Activated T-helper 9 cell treated with anti-CD3 and anti-CD28 coated beads, Interleukin-2, amount 50 U/mL, for 16 hours (primary cell): ENCODE measurements at places on chromosomes 16 and 17.

- DNase-seq: no peak
Measured at GRCh38 chr16:28572696-28573510, 19.2 kb downstream of the SGF29 start.

GRCh38 chr16:19185510-19185851, 17.4 kb downstream of the SYT17 start:
- no peak for DNase-seq

- DNase-seq: no peak
Measured at GRCh38 chr17:27824176-27824715, 23.9 kb upstream of the NOS2 start.

GRCh38 chr17:76384987-76385891, 830 bp downstream of the SPHK1 start:
- peak; percentile 37 for DNase-seq

- DNase-seq: no peak
Measured at GRCh38 chr16:88343271-88343791, 39.4 kb upstream of the ZNF469 start.

DNA sequence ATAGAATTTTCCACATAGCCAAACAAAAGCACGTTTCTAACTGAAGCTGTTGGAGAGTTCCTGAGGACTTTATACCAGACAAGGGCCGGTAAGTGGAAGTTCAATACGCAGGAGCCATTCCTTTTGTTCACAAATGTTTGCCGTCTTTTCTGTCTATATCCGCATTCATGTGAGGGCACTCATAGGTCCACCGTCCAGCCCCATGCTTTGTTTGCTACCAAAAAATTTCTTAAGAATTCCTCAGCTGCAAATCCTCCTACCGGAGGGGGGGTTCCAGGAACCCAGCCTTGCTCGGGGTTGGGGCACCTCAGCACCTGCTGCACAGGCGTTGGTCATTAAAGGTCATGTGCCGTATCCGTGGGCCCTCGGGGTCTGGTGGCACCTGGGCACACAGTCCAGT, 276.8 kb downstream of the SEC14L1 start:
- DNase-seq: no peak

DNA sequence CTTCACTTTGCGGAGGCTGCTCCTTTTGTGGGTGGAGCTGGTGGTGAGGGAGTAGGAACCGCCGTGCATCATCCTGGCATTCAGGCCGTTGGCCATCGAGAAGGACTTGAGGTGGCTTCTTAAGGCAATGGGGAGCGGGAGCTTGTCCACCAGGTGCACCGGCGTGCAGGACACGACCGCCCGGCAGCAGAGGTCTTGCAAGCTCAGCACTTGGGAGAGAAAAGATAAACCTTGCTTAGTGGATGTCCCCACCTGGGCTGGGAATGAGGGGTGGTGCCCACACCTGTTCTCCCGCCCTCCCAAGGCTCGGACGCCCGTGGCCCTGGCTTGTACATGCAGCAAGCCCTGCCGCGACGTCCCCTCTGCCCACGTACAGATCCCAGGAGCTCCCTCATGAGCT, 9.7 kb upstream of the WDR45B start:
- no peak for DNase-seq

- no peak for DNase-seq
Measured at GRCh38 chr16:88472637-88473205, 19.6 kb downstream of the ZFPM1 start.

GRCh38 chr17:19402171-19402570, 8.9 kb upstream of the RNF112 start:
- no peak for DNase-seq

DNA sequence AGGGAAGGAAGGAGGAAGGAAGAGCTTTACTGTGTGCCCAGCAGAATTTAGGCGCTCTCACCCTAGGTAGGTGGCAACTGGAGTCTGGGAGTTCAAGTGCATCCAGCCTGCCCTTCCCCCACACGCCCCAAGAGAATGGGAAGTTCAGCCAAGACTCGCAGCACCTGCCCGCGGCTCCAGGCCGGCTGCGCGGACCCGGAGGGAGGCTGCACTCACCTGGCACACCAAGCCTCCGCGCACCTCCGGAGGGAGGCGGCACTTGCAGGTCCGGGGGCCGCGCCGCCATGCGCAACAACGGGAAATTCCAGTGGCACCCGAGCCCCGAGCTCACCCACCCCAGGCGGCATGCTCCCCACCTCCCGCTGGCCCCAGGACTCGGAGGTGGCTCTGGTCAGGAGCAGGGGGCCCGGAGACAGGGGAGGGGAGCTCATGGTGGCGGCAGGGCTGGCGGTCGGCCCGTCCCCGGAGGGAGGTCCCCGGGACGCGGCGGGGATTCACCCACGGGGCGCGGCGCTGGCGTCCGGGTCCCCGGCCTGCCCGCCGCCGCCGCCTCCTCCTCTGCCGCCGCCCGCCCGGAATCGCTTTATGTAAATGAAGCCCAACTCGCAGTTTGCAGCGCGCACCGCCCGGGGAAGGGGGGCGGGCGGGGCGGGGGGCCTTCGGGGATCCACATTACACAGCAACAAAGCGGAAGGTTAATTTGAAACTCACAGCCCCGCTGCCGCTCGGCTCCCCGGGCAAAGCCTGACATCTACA, at the start of gene ZFHX3:
ZFHX3 (minus strand) TSS at position 593 of the 756 bp plus-strand sequence. CDS start 87,983 bp downstream, outside the sequence.
- DNase-seq: no peak

DNA sequence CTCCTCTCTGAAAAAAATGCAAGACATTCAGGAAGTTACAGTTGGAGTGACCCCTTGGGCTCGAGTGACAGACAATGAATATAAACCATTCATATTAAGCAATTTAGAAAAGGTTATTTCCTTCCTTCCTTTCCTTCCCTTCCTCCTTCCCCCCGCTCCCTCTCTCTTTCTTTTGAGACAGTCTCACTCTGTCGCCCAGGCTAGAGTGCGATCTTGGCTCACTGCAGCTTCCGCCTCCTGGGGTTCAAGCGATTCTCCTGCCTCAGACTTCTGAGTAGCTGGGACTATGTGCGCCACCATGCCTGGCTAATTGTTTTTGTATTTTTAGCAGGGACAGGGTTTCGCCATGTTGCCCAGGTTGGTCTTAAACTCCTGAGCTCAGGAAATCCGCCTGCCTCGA, 13.2 kb downstream of the PSMD12 start:
- no peak for DNase-seq

GRCh38 chr17:76909971-76910760, 42.0 kb downstream of the MGAT5B start:
- DNase-seq: no peak

DNA sequence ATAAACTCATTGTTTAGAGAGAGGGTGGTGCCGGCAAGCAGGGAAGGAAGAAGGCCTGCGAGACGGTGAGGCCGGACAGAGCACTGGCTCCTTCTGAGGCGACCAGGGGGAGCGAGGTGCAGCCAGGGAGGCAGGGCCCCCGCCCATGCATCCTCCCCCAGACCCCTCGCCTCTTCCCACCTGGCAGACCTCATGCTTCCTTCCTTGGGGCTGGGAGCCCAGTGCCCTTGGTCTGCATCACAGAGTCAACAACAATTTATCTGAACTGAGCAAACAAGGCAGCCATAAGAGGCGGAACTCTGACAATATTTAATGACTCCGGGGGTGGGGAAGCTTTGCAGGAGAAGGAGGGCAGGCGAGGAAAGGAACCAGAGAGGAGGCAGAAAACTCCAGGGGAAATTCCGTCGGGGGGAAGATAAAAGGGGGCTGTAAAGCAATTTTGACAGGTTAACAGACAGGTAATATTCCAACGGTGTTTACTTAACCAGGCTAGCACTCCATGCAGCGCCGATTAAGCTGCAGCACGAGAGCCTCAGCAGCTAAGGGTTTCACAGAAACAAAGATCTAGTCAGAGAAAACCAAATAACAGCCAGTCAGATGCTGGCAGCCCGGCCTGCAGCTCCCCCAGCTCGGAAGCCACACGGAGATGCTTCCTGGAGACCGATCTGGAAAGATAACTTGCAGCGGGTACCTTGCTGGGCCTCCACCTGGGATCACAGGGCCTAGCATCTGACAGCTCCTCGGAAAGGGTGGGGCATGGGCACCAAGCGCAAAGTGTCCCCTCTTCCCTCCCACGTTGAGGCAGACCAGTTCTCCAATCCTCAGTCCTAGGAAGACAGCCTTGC, 398.2 kb downstream of the SOX9 start:
- DNase-seq: no peak

DNA sequence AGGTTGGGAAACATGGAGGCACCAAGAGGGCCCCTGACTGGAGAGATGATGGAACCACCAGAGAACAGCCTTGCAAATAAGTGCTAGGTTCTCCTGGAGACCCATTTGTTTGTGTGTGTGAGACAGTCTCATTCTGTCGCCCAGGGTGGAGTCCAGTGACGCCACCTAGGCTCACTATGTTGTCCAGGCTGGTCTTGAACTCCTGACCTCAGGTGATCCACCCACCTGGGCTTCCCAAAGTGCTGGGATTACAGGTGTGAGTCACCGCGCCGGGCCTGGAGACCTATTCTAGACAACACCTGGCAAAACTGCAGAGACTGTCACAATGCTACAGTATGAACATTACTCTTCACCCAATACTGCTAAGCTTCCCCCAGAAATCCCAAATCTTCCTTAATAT, 1.5 kb downstream of the NPLOC4 start:
- DNase-seq: no peak

DNA sequence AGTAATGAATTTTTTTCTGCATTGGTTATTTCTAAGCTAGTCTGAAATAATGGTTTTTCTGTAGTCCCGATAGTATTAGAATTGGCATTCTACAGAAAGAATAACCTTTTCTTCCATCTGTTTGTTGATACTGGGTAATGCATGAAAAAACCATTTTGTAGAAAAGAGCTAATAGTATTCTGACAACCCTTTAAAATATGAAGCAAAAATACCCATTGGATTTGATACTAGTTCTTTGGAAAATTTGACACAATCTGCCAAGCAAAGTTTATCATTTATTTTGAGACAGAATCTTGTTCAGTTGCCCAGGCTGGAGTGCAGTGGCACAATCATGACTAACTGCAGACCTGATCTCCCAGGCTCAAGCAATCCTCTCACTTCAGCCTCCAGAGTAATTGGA, 366.8 kb upstream of the MON1B start:
- DNase-seq: no peak

DNA sequence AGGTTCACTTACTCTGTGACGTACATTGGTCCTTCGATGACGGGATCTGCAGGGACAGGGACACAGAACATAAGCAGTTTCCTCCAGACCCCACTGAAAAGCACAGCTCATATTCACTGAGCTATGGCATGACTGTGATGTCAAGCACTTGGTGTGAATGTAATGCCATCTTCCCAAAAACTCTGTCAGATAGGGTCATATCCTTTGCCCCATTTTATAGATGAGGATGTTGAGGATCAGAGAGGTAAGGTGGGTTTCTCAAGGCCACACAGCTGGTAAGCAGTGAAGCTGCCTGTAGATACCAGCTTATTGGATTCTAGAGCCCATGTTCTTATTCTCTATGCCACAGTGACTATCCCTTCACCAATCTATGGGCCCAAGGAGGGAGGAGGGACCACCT, 2.5 kb downstream of the ERN2 start:
- no peak for DNase-seq

DNA sequence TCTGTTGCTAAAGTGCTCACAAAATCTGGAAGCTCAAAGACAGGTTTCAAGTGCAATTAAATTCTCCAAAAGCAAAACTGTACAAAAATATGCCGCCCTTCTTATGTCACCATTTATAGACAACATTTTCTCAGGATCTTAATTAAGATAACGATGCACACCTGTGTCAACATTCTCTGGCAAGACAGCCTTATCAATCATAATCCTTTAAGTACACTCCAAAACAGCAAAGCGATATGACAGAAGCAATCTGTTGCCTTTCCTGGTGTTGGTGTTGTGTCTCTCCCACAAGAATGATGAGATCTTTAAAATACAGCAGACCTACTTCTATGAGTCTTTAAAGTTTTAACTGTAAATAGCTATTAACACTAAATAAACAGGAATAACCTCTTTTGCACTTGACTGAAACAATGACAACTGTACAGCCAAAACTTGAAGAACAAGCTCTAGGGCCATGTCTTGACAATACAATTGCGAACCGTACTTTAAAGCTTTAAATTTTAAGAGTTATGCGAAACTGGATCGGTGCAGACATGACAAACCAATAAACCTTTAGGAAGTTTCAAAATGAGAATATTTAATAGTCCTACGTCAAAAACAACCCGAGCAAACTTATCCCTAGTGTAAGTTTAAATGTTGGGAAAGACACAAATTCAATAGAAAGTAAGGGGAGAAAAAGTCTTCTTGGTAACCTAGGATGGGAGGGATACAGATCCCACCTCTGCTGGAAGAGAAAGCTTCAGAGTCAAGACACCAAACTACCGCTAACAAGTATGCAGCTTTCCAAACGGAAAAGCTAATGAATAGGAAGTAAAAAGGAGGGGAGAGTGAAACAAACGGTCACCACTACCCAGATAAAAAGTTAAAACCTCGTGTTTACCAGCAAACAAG, 3.3 kb upstream of the IRX5 start:
- no peak for DNase-seq

DNA sequence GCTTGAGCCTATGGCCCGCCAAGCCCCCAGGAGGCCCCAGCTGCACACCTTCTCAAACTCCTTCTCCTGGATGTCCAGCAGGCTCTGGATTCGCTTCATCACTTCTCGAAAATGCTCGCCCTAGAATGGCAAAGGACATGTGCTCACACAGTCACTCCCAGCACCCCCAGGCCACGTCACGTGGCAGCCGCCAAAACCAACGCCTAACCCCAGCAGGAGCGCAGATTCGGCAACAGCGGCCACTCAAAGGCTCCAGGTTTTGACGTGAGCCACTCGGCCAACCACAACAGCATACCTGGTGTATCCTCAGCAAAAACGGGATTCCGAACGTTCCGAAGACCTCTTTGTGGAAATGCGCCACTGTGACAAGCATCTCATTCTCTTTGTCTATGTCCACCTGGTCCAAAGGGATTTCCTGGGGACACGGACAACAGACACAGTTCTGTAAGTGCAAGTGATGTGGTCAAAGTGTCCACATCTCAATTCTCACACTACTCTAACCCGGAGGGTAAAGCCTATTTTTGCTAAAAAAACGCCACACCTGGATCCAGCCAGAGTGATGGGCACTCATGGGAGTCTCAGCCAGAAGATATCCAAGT, 12.7 kb downstream of the LITAFD start:
- no peak for DNase-seq

- no peak for DNase-seq
Measured at GRCh38 chr17:48619826-48620449, 4.8 kb upstream of the HOXB8 start.

DNA sequence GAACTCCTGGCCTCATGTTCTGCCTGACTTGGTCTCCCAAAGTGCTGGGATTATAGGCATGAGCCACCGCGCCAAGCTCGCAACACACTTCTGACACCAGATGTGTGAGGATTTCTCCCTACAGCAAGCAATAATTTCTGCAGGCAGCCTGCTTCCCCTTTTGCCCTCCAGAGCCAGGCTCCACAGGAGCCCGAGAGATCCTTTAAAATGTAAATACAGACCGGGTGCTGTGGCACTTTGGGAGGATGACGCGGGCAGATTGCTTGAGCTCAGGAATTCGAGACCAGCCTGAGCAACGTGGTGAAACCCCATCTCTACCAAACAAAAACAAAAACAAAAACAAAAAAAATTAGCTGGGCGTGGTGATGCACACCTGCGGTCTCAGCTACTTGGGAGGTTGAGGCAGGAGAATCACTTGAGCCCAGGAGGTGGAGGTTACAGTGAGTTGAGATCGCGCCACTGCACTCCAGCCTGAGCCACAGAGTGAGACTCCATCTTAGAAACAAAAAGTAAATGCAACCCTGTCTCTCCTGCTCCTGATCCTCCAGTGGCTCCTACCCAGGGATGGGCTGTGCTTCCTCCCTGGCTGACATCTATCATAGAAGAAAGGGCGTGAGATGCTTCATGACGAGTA, 14.7 kb downstream of the C16orf96 start:
- DNase-seq: no peak

GRCh38 chr17:7797976-7798375, 36.0 kb upstream of the KDM6B start:
- DNase-seq: no peak
